Omental fat pad (tissue), 4 donors: ENCODE measurements at places on chromosomes 3 and 15.
A peak's percentile ranks its signal among the peaks of the same experiment; 100 is the strongest.

DNA sequence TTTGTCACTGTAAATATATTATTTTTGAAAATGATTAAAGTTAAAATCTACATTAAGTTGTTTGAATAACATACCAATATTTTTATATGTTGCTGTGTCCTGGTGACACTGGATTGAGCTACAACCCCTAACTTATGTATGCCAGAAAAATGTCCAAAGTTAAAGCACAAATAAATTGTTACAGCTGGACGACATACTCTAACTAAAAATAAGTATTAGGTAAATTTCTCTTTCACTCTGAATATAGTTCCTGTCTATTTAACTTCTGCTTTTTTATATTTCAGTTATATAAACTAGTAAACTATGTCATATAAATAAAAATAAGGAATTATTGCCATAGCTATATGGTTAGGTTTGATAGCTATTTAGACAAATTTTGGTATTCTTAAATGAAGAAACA lies 118.5 kb upstream of the SAMMSON start:
- no peak for DNase-seq

GRCh38 chr3:124076235-124076634 lies 84.3 kb upstream of the ROPN1 start:
- no peak for DNase-seq

- DNase-seq: no peak
Measured at GRCh38 chr15:90436952-90437351, 48.9 kb downstream of the IQGAP1 start.

DNA sequence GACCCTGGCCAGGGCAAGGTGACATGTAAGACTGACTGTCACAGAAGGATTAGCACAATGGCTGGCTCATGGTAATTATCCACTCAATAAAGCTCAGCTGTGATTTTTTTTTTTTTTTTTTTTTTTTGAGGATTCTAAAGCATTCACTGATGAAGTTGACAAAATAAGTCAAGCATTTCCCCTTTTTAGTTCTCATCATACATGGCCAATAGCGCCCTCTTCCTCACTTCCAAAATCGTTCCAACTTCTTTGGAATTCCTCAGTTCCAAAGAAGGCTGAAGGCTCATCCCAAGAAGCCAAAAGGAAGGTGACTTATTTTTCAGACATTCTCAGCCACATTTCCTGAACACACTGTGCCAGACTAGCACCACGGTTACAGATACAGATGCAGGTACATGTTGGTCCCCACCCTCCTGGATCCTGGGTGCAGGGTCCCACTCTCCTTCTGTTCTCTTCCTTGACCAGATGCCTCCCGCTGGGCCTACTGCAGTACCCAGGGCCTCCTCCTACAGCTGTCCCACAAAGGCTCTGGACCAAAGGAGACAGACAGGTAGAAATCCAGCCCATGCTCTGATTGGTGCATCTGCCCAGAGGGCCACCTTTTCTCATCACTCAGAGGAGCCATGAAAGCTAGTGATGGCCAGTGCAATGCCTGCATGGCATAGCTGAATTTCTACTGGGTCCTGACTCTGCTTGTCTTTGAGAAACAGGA lies 202.6 kb downstream of the UACA start:
- no peak for DNase-seq

DNA sequence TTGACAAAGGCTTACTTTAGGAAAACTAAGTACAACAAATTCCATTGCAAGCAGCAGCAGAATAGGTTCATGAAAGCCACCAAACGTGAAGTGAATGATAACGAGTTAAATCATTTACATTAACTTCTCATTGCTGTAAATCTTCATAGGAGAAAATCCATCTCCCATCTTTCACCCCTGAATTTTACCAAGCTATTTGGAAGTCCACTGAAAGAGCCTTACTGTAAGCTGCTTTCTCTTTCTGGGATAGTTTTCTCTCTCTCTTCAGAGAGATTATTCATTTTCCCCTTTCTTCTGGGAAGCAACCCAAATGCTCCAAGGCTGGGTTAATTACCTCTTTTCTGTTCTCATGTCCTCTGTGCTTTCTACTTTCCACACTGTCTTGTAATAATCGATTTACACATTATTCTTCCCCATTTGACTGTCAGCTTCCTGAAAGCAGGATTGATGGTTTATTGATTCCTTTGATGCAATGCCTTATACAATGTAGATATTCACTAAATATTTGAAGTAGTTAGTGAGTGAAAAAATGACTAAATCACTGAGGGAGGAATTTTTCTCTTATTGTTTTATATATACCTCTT lies 914.3 kb upstream of the ARPP21 start:
- no peak for DNase-seq

GRCh38 chr3:42729404-42730145 lies 27.0 kb upstream of the HHATL start:
- DNase-seq: no peak

- peak; percentile 43 for DNase-seq
Measured at GRCh38 chr15:31235311-31236183, 91.1 kb upstream of the KLF13 start.

GRCh38 chr15:88104357-88104756 lies 152.2 kb downstream of the NTRK3 start:
- no peak for DNase-seq

DNA sequence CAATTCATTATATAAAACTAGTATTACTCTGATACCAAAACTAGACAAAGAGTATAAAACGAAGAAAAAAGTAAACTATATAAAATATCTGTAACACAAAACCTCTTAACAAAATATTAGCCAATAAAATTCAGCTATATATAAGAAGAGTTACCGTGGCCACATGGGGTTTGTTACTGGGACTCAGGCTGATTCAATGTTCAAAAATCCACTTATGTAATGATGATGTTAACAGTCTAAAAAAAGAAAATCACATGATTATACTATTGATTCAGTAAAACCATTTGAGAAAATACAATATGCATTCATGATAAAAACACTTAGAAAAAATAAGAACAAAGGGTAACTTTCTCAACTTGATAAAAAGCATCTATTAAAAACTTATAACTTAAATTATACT lies 18.3 kb downstream of the P2RY1 start:
- DNase-seq: no peak

GRCh38 chr3:118501152-118501551 lies 533.5 kb downstream of the IGSF11 start:
- no peak for DNase-seq

DNA sequence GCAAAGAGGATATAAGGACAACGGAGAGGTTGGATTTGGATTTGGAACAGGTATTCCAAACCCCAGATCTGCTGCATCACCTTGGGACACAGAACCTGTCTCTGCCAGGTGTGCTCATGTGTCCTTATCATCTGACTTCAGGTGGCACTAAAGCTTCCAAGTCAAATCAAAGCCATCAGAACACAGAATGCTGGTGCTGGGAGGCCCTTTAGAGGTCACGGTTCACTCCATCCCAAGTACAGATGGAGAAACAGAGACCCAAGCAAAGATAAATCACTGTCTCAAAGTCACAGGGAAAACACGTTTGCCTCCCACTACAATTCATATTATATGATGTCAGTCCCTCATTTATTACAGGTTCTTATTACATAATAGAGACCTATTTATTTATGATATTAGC lies 72.8 kb downstream of the HES1 start:
- no peak for DNase-seq

DNA sequence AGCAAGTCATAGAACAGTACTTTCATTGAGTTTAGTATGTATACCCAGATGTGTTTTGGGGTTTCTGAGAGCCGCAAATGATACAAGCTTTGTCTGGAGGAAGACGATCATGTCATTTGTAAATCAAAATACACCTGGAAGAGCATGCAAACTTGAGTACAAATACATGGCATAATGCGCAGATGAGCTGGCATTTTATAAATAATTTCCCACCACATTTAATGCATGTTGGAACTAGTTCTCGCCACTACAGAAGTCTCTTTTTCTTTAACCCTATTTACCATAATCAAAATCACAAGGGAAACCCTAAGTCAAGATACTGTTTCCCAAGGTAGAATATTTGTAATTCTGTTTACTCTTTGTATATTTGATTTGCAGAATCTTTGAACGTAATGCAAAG lies 318.6 kb downstream of the EPHA3 start:
- DNase-seq: no peak

DNA sequence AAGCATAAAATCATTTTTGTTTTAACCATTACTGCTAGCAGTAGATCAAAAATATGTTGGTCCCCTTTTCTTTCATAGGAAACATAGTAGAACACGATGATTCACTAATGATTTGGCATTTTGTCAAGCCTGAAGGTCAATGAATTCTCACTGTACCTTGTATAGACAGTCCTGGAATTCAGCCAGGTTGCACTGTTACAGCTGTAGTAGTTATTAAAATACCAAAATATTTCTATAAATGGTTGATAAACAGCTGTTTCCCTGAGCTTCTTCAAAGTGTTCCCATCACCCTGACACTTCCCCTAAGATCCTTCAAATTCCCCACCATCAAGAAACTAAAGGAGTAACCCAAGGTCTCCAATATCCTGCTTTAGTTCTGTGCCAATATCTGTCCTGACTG lies 200.9 kb downstream of the ATP8B4 start:
- DNase-seq: no peak

- no peak for DNase-seq
Measured at GRCh38 chr3:138219255-138219654, 32.2 kb downstream of the ARMC8 start.

- no peak for DNase-seq
Measured at GRCh38 chr3:48135552-48136495, 52.4 kb downstream of the CDC25A start.

- DNase-seq: no peak
Measured at GRCh38 chr15:47398594-47398993, 318.7 kb upstream of the SEMA6D start.

DNA sequence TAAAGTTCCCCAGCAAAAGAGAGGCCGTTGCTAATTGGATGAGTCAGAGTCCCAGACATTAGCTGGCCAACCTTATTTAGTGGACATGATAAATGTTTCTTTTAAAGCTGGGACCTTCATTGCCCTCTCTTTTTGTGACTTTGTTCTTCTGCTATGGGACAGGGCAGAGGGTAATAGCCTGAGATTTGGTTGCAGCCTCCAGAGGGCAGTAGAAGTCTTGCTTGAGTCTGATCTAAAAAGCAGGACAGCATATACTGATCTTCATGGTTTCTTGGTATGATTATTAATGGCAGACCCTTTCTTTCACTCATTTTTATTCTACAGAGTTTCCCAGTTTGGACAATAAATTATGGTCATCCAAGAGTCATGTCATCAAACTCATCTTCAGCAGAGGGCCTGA lies 25.1 kb upstream of the ZKSCAN7 start:
- DNase-seq: no peak

DNA sequence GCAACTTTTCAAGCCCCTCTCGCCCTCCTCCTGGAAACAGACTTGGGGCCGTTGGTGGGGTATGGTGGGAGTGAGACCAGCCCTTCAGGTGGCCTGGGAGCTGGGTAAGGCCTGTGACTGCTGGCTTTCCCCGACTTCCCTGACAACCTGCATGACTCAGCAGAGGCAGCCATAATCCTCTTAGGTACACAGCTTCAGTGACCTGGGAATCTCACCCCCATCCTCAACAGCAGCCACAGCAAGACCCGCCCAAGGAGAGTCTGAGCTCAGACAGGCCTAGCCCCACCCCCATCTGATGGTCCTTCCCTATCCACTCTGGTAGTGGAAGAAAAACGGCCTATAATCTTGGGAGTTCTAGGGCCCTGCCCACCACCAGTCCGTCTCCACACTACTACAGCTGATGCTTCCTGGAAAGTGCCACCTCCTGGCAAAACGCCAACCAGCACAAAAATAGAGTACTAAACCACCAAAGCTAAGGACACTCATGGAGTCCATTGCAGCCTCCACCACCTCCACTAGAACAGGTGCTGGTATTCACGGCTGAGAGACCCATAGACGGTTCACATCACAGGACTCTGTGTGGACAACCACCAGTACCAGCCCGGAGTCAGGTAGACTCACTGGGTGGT lies 13.1 kb upstream of the SLC27A2 start:
- no peak for DNase-seq

GRCh38 chr15:29638781-29639180 lies 183.5 kb downstream of the TJP1 start:
- DNase-seq: no peak

DNA sequence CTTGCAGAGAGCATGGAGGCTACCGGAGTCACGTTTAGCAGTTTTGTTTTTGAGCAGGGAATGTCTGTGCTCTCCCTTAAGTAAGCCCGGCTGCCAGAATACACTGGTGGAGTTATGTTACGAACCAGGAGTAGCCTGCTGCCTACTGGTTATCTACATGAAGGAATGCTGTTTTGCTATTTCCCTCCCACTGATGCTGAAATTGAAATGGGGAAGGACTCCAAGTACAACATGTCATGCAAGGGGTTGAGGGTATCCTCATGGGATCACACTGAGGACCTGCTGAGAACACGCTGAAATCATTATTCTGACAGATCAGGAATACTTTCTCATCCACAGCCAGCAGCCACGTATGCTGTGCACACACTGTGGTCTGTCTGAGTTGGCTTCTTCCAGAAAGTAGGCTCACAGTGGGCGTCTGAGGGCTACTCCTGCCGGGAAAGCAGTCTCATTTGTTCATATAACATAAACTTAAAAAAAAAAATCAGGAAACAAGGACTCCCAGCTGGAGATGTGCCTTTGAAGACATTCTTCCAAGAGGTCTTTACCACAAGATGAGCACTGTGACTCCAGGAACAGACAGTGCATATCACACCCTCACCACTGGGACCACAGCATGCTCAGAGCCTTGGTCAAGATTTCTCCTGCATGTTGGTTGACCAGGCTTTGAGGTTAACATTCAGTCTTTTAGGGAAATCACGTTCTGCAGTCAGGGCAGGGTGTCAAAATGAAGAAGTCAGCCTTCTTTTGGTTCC lies 300.4 kb upstream of the RASGRP1 start:
- DNase-seq: no peak

GRCh38 chr3:43334976-43335375 lies 48.6 kb downstream of the SNRK start:
- DNase-seq: no peak

- no peak for DNase-seq
Measured at GRCh38 chr15:69999392-70000085, 98.2 kb downstream of the TLE3 start.

GRCh38 chr15:99604865-99605264 lies 39.1 kb downstream of the MEF2A start:
- no peak for DNase-seq

- DNase-seq: no peak
Measured at GRCh38 chr15:77753281-77753873, 120.7 kb upstream of the LINGO1 start.

GRCh38 chr3:39166134-39166710 lies 12.8 kb upstream of the CSRNP1 start:
- no peak for DNase-seq

DNA sequence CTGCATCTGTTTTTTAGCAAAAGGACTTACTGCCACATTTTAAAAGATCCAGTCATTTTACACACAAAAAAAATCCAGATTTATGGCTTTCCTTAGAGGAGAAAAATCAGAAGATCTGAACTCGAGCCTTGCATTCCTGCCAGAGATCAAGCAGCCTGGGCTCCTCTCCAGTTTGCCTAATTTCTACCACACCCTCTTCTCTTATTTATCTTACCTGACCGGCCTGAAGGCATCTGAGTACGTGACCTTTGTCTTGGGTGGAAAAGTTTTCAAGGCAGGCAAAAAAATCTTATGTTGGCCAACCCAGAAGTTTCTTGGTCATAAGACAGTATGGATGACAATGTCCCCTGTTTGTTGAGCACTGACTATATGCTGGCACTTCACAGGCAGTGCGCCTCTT lies 60.3 kb downstream of the CHRD start:
- DNase-seq: no peak

GRCh38 chr15:59296181-59296617 lies 76.5 kb downstream of the MYO1E start:
- no peak for DNase-seq
